ENCODE measurements at places on chromosomes 7 and 10.

DNA sequence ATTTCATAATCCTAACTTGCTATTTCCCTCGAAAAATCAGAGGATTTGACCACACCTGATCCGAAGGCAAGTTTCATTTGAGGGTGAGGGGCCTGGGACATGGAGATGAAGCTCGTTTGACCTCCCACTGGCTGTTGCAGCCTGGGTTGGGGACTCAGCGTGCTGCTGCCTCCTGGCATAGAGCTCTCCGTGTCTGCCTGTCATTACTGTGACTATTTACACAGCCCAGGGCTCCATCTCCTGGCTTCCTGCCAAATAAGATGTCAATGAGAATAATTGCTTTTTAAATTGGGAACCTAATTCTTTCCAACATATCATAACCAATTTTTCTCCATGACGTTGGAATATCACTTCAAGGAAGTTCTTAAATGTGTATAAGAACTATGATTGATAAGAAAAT, 139.3 kb upstream of the COBL start:
- DNase-seq = no peak

DNA sequence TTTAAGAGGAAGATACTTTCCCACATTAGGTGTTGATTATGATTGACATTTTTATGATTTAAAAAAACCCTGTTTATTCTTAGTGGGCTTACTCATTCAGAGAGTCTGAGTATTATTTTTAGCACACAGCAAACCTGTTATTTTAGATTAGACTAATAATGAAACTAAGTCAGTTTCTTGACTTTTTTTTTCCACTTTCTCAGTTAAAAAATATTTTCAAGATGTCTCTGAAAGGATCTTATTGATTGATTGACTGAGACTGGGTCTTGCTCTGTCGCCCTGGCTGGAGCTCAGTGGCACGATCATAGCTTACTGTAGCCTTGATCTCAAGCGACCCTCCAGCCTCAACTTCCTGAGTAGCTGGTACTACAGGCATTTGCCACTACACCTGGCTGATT, 20.4 kb upstream of the INPP5F start:
- no peak for DNase-seq

GRCh38 chr7:5296611-5297226, 14.0 kb downstream of the SLC29A4 start:
- no peak for DNase-seq

DNA sequence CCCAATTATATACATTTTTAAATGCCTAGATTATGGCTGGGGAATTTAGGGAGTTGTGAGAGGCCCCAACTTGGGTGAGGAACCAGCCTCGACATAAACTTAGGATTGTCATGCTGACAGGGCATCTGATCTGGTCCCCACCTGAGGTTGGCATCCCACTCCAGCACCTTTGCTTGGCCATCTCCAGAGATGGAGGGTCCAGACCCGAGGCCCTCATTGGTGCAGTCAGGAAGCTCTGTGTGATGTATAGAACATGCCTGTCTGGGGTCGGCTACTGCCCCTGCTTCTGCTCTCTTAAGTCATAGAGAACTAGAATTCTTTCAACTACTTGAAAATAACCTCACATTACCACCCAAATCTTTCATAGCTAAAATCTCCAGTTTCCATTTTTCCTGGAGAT, 153.8 kb downstream of the NRF1 start:
- no peak for DNase-seq

GRCh38 chr10:71136036-71136721, 76.2 kb upstream of the UNC5B start:
- DNase-seq = no peak

- DNase-seq = peak; percentile 77
Observed at GRCh38 chr10:31698181-31698830, 230.3 kb downstream of the ARHGAP12 start.

DNA sequence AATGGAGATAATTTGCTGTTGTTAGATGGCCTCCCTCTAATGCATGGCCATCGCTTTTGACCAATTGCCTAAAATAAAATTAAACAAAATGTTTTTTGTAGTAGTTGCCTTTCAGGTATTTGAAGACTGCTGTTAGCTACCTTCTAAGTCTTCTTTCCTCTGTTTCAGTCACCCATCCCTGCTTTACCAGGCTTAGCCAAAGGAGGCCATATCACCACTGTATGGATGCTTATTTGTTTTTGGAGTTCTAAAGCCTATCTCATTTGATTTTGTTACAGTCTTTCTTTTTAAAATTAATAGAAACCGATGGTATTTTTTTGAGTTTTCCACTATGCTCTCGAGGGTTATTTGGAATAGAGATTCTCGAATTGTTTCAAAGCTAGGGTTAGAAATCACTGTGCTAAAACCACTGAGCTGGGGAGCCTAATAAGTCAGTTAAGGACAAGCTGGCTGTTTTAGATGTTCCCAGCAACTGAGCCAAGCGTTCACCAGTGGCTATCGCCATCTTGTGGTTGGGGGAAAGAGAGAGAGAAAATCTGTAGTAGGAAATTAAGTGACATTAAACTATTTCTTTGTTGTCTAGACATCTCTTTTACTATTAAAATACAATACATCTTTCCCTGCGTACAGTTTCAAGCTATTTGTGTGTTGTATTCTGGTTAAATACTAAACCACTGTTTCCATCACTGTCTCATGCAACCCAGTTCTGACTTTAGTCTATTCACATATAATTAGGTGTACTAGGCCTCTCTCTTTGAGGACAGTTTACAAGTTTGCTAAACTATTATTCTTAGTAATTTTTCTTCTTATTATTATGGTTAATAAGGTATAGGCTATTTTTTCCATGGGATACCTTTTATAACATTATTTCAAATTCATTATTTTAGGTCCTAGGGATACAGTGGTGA, 52.2 kb downstream of the GPR158 start:
- DNase-seq = no peak

DNA sequence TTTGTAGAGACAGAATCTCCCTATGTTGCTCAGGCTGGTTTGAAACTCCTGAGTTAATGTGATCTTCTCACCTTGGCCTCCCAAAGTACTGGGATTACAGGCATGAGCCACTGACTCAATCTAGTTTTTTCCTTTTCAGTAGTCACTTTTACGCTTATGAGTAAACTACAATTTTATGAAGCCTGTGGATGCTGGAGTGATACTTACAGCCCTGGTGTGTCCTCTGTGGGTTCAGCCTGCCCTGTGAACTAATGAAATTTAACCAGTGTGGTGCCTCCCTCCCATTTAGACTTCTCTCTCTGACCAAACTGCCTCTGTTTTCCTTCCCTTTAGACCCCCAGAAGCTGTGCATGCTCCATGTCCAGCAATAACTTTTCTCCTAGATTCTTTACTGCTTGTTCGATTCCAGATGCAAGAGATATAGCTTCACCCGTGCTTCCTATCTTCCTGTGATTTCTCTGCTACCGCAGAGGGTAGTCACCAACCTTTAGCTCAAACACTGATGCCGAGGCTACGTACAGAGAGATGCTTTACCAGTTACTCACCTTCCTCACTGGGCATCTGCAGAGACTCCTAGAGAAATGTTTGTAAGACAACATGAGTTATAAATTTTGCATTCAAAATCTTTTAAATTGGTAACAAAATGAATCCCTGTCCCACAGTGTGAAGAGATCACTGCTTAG, 90.8 kb downstream of the KIAA1217 start:
- no peak for DNase-seq

DNA sequence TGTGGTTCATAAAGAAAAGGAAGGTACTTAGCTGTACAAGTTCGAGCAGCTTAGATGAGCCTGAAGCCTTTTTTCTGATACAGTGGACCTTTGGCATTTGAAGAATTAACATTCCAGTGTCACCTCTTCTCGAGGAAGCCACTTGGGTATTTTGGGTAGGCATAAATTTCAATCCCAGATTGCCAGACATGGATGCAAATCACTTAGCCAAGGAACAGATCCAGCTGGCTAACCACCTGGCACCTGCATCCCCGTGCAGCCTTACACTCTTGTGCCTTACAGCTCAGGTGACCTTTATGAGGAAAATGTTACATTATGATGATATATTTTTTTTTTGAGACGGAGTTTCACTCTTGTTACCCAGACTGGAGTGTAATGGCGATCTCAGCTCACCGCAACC, 16.0 kb upstream of the ATOH7 start:
- DNase-seq = no peak

- no peak for DNase-seq
Observed at GRCh38 chr10:33143160-33143728, 185.2 kb upstream of the ITGB1 start.

GRCh38 chr10:86221442-86222335, 144.9 kb downstream of the GRID1 start:
- DNase-seq = no peak

DNA sequence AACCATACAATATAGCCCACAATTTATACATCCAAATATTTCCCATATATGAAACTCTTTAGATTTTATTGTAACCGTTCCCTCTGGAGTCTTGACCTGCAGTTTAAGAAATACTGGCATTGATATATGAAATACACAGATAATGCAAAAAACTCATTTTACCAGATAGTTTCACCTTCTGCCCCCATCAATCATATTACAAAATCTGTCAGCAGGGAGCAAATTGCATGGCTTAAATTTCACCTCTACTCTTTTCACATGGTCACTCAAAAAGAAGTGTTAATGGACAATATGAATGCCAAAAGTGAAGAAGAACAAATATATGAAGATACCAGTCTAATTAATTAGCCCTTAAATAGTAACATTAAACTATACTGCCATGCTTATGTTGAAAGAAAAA, 57.0 kb upstream of the TMEM106B start:
- no peak for DNase-seq

- no peak for DNase-seq
Observed at GRCh38 chr10:3709456-3710060, 75.5 kb downstream of the KLF6 start.

- DNase-seq = no peak
Observed at GRCh38 chr7:47035522-47035921, 546.4 kb downstream of the TNS3 start.

GRCh38 chr7:42494736-42495135, 257.7 kb upstream of the GLI3 start:
- DNase-seq = no peak

- no peak for DNase-seq
Observed at GRCh38 chr7:122430710-122431109, 126.2 kb upstream of the FEZF1 start.
